Hypothalamus (tissue), 51 donors: ENCODE measurements at places on chromosomes 3 and 15.

DNA sequence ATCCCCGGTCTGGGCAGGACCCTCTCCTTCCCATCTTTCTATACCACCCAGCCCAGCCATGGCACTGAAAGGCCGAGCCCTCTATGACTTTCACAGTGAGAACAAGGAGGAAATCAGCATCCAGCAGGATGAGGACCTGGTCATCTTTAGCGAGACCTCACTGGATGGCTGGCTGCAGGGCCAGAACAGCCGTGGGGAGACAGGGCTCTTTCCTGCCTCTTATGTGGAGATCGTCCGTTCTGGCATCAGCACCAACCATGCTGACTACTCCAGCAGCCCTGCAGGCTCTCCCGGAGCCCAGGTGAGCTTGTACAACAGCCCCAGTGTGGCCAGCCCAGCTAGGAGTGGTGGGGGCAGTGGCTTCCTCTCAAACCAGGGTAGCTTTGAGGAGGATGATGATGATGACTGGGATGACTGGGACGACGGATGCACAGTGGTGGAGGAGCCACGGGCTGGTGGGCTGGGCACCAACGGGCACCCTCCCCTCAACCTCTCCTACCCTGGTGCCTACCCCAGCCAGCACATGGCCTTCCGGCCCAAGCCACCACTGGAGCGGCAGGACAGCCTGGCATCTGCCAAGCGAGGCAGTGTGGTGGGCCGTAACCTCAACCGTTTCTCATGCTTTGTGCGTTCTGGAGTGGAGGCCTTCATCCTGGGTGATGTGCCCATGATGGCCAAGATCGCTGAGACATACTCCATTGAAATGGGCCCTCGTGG is 1.5 kb downstream of the SNX33 start:
- DNase-seq = no peak

- no peak for DNase-seq
These were observed 39.4 kb upstream of the TIPARP start for GRCh38 chr3:156635034-156635433.

- DNase-seq = no peak
These were observed 56.9 kb upstream of the C3orf49 start for GRCh38 chr3:63762180-63762579.

GRCh38 chr15:70479785-70480184 is 283.6 kb downstream of the UACA start:
- DNase-seq = no peak

DNA sequence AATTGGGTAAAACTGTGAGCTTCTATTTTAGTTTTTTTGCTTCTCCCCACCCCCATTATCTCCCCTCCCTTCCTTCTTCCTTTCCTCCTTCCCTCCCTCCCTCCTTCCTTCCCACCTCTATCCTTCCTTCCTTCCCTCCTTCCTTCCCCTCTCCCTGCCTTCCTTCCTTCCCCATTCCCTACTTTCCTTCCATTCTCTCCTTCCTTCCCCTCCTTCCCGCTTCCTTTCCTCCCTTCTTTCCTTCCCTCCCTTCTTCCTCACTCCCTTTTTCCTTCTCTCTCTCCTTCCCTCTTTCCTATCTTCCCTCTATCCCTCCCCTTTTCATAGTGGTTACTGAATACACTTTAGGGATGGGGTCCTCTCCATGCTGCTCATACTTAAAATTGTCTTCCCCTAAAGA is 40.4 kb upstream of the C3orf22 start:
- no peak for DNase-seq

GRCh38 chr3:158248261-158248660 is 138.4 kb downstream of the RSRC1 start:
- DNase-seq = no peak

- DNase-seq = no peak
These were observed 467.7 kb downstream of the FGF12 start for GRCh38 chr3:192259661-192260060.

DNA sequence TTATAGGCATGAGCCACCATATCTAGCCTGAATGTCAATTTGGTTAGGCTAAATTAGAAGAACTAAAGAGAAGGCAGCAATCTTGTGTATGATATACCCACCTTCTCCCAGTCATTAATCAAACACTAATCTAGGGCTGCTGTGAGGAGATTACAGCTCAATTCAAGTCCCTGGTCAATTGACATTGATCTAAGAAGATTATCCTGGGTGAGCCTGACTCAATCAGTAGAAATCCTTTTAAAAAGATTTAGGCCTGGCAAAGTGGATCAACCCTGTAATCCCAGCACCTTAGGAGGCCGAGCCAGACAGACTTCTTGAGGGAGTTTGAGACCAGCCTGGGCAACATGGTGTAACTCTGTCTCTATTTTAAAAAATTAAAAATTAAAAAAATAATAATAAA is 2.5 kb upstream of the DNAH12 start:
- DNase-seq = no peak

- DNase-seq = no peak
These were observed 104.5 kb upstream of the SATB1 start for GRCh38 chr3:18529631-18530030.
